GF-D8 (cell line): ENCODE measurements at places on chromosomes 1 and 21.

DNA sequence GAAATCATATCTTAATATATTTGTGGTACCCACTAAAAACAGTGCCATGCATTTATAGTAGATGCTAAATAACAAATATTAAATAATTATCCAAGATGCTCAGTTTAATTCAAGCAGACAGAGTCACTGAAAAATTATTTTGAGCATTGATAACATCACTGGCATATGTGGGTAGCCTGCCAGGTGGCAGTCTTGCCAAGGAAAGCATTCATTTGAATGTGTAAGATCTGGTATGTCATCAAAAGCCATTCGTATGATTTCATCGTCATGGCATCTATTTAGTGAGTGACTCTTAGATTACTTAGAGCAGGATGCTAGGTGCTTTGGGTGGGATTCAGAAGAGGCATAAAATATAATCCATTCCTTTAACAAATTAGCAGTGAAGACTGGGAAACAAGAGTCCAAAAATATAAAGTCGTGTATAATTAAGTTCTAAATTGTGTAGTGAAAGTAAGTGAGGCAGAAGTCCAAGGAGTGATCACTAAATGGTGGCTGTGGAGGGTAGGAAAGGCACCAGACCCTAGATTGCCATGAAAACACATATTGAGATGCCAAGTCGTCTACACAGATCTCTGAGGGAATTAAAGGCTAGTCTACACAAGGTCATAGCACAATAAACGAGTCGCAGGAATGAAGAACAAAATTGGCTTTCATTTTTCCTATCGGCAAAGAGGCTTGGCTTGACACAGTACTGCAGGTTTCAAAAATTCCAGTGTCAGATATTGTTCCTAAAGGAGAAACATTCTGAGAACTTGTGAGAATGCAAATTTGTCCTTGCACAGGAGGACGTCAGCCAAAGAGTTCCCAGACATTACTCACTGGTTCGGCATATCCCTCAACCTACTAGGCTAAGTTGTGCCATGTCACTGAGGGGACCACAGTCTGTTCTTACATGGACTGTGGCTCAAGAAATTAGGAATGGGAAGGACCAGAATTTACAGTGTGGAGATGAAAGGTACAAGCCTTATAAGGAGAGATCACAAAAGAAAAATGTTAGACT is 130.8 kb downstream of the LYPLAL1 start:
- no peak for DNase-seq

GRCh38 chr1:161954466-161954865 is 69.2 kb downstream of the OLFML2B start:
- no peak for DNase-seq

DNA sequence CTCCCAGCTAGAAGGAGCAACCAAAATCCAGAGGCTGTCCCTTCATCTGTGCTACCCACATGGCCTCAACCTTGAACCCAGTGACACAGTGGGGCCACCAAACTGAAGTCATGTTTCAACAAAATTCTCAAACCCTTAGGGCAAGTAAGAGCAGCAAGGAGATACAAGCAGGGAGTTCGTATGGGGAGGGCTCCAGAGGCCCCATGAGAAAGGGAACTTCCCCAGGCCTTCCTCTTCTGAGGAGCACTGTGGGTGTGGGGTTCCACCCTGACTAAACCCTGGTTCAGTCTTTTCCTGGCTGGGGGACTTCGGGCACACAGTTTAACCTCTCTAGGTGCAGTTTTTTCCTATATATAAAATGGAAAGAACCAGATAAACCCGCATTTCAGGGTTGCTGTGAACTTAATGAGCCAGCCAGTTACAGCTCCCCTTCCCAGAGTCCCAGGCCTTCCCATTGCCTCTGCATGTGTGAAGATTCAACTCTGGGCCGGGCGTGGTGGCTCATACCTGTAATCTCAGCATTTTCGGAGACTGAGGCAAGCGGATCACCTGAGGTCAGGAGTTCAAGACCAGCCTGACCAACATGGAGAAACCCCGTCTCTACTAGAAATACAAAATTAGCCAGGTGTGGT is 8.0 kb upstream of the THEMIS2 start:
- DNase-seq: peak; percentile 47

GRCh38 chr1:8986814-8987190 is 39.4 kb downstream of the SLC2A7 start:
- no peak for DNase-seq

DNA sequence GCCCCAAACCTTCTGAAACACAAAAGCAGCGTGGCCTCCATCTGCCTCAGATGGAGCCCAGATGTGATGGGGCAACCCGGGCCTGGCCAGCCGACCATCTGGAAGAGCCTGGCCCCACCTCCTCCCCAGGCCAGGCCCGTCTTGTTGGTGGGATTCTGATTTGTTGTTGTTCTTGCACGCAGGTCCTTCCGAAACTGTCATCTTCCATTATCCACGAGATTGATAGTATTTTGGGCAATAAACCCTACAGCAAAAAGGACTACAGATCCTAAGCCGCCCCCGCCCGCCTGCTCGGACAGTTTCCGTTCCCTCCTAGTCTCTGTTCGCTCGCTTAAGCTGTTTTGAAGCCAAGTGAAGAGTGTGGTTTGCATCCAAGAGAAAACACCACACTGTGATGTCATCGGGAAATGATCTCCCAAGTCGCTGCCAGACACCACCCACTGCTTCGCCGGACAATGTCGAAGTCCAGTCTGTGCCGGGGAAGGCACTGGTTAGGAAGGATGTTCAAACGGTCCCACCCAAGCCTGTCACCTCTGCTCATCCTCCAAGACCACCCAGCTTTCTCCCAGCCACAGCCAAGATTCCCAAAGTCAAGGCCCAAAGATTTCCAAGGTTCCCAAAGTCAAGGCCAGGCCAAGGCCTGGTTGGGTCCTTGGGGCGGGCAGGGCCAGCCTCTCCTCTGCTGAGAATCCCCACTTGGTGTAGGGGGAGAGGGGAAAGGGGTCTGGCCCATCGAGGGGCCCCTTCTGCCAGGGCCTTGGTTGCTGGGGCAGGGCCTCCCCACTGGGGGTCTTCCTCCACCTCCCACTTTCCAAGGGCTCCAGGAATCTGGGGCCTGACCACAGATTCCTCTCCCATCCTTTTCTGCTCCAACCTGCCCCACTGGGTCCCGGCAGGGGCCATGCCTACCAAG is 52.9 kb downstream of the KCNAB2 start:
- DNase-seq: no peak

DNA sequence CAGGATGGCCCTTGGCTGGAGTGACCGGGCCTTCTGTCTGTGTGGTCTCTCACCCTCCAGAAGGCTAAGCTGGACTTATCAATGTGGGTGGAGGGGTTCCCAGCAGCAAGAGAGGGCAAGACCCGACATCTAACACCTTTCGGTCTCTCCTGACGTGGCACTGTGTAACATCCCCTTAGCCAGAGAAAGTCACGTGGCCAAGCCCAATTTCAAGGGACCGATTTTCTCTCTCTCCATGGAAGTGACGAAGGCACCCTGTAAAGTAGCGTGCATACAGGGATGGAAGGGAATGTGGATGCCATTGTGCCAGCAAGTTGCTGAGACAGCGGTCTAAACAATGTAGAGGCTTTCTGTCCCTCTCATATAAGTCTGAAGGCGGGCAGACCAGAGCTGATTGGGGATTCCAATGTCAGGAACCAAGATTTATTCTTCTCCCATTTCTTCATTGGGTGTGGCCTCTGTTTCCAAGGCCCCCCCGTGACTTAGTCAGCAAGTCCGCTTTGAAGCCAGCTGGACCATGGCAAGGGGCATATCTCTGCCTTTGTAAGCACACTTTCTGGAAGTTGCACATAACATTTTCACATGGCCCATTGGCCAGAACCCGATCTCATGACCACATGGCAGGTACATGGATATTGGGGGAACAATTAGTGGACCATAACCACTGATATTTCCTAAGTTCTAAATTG is 12.5 kb downstream of the MX1 start:
- DNase-seq: no peak

- DNase-seq: no peak
Observed at GRCh38 chr1:151511636-151512215, 539 bp downstream of the CGN start.

DNA sequence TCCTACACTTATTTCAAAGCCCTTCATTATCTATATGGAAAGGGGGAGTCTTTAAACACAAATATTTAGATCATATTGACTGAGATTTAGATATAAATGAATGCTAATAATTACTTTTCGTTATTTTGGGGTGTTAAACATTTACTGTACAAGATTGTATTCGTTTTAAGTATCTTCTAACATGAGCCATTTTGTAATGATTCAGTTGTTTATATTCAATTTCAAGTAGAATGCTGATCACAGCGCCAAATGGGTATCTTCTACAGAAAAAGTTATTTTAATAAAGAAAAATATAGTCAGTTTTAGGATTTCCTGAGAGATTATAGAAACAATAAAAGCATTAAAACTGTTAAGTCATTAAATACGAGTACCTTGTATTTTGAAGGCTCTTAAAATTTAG is 104.5 kb upstream of the HNRNPU start:
- DNase-seq: no peak

DNA sequence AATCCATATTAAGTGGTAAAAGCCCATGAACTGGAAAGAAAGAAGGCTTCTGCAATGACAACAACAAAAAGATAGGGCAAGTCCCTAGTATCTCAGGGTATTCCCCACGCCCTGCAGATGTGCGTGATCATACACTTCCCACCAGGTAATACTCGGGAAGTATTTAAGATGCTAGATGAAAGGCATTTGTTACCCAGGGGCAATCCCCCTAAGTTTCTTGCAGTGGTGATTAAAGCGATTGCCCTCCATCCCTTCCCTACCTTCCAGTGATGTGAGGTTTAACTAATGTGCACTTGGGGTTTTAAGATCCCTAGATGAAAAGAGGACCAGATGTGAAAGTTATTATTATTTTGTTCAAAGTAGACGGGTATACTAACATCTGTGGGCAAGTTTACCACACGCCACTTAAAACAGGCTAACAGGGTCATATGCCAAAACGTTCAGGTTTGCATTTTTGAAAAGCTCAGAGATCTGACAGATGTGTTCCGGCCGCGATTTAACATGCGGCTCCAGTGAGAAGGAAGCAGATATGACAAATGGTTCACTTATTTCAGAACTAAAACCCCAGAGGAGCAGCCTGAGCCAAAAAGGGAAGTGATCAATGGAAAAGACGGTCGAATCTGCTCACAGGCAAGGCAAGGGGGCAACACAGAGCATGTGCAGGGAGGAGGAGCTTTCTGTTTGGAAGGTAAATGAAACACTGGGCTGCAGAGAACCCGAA is 17.4 kb downstream of the TIAM1 start:
- no peak for DNase-seq

DNA sequence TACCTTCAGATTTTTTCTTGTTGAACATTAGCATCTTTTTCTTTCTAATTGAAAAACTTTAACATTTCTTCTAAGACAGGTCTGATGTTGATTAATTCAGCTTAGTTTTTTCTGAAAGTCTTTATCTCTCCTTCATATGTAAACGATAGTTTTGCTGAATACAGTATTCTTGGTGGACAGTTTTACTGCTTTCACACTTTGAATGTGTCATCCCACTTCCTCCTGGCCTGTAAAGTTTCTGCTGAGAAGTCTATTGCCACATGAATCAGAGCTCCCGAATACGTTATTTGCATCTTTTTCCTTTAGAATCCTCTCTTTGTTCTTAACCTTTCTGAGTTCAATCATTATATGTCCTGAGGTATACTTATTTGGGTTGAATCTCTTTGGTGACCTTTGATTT is 344.2 kb downstream of the OLFM3 start:
- DNase-seq: no peak

GRCh38 chr21:35697321-35697808 is 363.0 kb downstream of the SETD4 start:
- DNase-seq: no peak

DNA sequence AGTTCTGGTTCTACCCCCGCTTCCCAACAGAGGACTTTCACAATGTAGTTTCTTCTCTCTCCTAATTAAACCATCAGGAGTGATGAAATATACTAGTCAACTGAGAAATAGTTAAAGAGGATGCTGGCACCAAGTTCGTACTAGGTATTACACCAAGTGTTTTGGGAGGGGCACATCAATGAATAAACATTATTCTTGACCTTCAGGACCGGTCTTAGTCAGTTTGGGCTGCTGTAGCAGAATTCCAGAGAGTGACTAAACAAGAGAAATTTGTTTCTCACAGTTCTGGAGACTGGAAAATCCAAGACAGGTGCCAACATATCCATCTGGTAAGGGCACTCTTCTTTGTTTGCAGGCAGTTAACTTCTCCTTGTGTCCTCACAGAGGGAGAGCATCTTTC is 103.8 kb downstream of the SPATA17 start:
- DNase-seq: no peak

DNA sequence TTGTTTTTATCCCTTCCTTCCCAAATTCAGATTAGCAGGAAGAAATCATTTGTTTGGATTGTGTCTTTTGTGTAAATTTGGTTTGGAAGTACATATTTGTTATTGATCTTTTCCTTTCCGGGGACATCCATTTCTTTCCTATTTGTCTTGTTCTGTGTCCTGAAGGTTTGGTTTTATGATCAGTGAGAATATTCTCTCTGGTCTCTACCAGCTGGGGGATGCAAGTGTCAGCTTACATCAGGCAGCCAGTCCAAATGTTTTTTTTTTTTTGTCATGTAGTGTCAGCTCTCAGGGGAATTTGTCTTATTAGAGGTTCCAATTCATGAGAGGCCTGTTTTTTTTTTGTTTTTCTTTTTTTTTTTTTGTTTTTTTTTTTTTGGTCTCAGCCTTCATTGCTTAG is 479.2 kb upstream of the LRRC7 start:
- no peak for DNase-seq

- no peak for DNase-seq
Observed at GRCh38 chr1:203807196-203807595, 11.8 kb downstream of the ZBED6 start.

DNA sequence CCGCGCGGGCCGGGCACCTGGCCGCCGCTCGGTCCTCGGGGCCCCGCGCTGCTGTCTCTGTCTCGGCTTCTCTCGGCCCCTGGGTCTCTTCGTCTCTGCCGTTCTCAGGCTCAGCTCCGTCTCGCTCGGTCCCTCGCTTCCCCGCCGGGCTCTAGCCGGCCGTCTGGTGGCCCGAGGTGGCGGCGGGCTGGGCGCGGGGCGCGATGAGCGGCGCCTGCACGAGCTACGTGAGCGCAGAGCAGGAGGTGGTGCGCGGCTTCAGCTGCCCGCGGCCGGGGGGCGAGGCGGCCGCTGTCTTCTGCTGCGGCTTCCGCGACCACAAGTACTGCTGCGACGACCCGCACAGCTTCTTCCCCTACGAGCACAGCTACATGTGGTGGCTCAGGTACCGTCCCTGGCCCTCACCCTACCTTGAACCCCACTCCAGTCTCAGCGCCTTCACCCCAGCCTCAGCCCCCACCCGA is 355 bp downstream of the SHISAL2A start:
- DNase-seq: no peak

GRCh38 chr1:246513041-246513440 is 6.0 kb upstream of the SMYD3 start:
- DNase-seq: no peak

- DNase-seq: no peak
Observed at GRCh38 chr1:232305050-232305449, 324.9 kb downstream of the SIPA1L2 start.

GRCh38 chr1:157177733-157178394 is 39.7 kb upstream of the ETV3 start:
- no peak for DNase-seq

DNA sequence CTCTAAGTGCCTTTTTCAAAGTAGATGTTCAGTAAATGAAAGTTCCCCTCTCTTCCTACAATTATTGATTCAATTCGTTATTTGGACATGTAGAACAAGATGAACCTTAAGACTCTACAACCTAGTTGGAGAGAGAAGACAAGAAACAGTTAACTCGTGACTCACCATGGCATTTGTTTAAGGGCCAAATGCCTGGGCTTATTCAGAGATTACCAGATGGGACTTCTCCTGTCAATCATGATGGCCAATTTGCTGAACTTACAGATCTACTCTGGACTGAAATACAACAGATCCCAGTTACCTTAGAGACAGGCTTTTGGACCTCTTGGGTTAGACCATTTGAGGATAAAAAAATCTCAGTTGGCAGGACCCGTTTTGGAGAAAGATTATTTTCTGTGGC is 93.5 kb downstream of the C1orf94 start:
- DNase-seq: no peak
